Left hindlimb (tissue), 1 donor: ENCODE measurements at places on chromosomes 6 and 20.

DNA sequence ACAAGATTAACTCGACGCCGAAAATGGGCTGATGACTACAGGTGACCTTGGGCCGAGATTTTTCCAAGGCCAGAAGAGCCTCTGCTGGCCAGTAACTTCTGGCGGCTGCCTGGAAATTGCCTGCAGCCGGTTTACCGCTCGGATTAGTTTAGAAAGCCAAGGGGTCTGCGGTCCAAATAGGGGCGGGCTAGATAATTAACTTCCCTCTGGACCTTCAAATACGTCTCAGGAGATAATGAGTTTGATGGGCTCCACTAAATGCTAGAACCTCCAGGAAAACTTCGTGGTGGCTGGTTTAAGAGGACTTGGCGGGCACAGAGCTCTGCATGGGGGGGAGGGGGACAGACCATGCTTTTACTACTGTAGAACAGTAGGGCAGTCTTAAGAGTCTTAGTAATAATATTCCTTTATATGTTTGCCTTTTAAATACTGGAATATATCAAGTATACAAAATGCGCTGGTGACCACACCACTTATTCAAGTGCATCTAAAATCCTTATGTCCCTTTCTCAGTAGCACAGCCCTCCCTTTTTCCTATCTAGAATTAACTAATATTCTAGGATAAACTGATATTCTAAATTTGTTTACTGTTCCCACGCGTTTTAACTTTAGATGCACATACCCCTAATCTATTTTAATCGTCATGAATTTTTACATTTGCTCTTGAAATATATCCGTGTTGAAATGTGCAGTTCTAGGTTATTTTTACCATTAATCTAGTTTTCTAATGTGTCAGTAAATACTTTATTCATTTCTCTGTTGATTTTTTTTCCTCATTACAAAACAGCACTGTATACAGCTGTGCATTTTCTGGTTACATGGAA lies 107.5 kb upstream of the PRSS16 start:
- peak; percentile 59 for DNase-seq

- no peak for DNase-seq
Observed at GRCh38 chr6:63492476-63492875, 79.8 kb upstream of the LOC128125822 start.

- DNase-seq: no peak
Observed at GRCh38 chr6:146434732-146435390, 108.8 kb upstream of the RAB32 start.

DNA sequence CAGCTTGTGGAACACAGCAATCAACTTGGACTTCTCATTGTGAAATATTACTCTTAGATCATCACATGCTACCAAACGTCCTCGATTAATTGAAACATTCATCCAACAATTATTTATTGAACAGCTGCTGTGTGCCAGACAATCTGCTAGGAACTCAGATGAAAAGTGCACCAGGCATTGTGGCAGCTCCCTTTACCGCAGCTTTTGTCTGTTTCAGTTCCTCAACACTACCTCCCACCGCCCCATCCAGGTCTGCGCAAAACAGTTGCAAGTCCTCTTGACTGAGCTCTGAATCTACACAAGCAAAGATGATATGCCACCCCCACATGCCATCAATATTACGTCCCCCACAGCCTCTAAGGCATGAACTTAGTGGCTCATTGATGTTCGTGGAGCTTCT lies 1094.4 kb upstream of the MAP3K7 start:
- DNase-seq: no peak

DNA sequence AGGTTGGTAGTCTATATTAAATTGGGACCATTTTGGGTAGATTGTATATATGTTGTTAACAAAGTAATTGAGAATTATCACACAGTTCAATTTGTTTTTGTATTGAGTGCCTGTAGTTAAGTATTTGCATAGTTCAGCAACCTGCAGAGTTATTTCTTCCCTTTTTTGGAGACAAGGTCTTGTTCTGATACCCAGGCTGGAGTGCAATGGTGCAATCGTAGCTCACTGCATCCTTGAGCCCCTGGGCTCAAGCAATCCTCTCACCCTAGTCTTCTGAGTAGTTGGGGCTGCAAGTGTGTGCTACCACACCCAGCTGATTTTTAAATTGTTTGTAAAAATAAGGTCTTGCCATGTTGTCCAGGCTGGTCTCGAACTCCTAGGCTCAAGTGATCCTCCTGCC lies 250.5 kb downstream of the UTRN start:
- DNase-seq: no peak

DNA sequence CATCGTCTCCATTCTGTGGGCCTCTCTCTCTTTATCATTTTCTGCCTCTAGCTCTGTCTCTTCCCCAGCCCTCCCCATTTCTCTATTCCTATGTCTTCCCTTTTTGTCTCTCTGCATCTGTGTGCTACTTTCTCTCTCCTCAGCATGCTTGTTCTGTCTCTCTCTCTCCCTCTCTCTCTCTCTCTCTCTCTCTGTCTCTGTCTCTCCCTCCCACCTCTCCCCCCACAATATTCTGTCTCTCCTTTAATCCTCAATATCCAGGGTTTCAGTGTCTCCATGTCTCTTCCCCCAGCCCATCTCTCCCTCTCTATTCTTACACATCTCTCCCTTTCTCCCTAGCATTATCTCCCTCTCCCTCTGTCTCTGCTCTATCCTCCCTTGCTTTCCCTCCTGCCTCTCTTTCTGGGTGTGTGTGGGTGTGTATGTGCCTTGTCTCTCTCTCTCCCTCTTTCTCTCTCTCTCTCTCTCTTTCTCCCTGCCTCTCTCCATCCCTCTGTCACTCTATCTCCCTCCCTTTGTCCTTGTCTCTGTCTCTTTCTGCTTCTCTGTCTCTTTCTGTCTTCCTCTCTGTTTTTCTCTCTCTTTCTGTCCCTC lies 76.9 kb upstream of the SIRPA start:
- DNase-seq: no peak

- peak; percentile 34 for DNase-seq
Observed at GRCh38 chr20:57657535-57658446, 37.6 kb upstream of the ZBP1 start.

DNA sequence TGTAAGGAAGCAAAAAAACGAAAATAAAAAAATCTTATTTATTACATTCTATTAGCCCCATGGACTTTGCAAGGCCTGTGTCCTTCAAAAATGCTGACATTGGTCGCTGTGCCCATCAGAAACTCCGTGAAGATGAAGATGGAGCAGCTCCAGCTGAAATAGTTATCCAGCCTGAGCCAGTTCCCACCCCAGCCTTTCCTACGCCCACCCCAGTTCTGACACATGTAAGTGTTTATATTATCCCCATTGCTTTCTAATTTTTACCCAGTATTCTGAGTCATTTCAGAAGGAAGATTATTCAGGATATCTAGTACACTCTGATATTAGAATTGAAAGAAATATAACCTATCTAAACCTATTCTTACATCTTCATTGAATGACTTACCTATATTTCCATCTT lies 217.7 kb downstream of the ARHGAP18 start:
- no peak for DNase-seq

DNA sequence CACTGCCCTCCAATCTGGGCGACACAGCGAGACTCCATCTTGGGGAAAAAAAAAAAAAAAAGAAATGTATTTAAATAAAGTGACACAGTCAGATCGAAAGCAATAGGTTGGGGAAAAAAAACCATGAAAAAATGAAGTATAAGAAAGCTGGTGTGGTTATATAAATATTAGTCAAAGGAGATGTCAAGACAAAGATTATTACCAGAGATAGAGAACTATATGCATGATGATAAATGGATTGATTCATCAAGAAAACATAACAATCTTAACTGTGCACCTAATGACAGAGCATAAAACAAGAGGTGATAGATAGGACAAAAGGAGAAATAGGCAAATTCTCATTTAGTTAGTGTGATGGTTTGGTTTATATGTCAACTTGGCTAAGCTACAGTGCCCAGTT lies 146.9 kb upstream of the AHI1 start:
- no peak for DNase-seq

GRCh38 chr6:144931172-144932035 lies 646.3 kb downstream of the UTRN start:
- DNase-seq: no peak

GRCh38 chr6:145538989-145539388 lies 196.3 kb downstream of the EPM2A start:
- DNase-seq: no peak

GRCh38 chr6:130161683-130162404 lies 60.9 kb downstream of the SAMD3 start:
- DNase-seq: no peak

DNA sequence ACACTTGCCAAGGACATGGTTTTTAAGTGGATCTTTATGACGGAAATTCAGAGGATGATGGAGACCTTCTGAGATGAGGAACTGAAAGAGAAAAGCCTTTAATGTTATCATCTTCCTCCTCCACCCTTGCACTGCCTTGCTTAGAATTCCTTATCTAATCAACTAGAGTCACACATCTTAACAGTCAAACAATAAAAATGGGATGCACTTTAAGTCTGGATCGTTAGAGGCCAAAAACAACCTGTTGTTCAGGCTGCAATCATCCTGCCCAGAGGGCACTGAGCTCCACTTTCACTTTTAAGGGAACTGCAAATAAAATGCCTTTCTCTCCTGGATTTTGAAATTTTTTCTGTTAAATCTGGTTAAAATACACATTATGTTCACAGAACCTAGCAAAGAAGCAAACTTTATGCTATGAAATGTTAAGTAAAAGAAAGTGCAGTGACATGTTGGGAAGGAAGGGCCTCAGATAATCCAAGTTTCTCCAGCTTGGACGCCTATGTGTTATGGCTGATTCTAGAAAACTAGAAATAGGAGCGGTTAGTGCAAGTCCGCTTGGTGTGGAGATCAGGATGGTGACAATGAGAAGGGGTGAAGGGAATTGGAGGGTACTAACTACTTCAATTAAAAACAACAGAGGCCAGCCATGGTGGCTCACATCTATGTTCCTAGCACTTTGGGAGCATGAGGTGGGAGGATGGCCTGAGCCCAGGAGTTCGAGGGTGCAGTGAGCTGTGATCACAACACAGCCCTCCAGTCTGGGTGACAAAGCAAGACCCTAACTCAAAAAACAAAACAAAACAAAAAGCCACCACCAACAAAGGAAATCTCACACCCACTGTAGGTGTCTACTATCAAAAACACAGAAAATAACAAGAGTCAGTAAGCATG lies 66.4 kb upstream of the KIF13A start:
- DNase-seq: no peak

GRCh38 chr6:87139236-87139635 lies 16.1 kb upstream of the ZNF292 start:
- no peak for DNase-seq

DNA sequence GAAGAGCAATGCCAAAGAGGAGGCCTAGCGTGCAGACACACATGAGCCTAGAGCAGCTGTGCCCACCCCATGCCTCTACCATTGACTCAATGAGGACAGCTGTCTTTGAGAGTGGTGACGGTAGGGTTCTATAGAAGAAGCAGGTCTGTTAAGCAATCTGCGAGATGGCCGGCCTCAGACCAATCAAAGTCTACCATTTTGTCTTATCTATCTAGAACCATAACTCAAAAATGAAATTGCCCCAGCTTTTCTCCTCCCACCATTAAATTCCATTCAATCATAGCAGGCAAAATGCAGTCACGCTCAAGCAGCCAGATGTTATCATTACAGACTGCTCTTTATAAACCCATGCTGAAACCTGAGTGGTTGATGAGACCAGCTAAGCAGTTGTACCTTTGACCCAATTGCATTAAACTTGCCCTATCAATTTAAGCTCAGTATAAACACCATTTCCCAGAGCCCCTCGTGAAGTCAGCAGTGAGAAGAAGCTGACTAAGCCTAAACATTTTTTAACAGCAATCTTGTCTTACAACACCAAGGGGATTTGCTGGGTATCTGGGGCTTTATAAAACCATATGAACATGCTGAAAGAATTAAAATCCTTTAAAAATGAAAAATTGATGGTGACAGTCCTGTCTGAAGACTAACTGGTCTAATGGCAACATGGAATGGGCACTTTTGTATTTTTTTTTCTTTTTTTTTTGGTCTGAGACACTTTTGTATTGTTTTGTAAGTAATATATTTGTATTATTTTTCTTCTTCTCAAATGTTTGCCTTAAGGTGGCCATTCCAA lies 57.5 kb downstream of the FOXC1 start:
- DNase-seq: no peak

- no peak for DNase-seq
Observed at GRCh38 chr6:83199863-83200225, 6.7 kb downstream of the RWDD2A start.

DNA sequence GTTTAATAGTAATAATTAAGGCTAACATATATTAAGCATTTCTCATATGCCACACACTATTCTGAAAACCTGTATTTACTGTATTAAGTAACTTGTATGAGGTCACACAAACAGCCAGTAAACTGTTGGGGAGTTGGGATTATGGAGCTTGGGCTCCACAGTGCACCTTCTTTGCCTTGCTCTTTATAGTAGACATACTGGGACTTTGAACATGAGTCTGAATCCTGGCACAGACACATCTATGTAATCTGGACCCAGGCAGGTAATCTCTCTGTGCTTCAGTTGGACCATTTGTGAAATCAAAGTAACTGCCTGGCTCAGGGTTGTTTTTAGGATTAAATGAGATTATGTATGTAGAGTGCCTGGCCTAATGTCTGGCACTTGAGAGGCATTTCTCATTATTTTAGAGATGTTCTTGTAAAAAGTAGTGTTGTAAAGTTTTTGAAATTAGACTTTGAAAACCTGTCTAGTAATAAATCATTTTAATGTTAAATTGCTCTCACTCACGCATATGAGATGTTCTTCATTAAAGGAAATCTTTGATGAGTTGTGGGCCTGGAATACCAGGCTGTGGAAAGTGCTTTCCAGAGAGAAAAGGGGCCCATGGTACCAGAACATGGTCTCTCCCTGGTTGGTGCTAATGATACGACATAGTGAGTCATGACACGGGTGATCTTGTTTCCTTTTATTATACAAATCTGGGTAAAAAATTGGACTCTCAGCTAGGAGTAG lies 34.3 kb downstream of the LRRC1 start:
- DNase-seq: no peak

GRCh38 chr6:109782491-109782999 lies 91.4 kb downstream of the FIG4 start:
- no peak for DNase-seq

DNA sequence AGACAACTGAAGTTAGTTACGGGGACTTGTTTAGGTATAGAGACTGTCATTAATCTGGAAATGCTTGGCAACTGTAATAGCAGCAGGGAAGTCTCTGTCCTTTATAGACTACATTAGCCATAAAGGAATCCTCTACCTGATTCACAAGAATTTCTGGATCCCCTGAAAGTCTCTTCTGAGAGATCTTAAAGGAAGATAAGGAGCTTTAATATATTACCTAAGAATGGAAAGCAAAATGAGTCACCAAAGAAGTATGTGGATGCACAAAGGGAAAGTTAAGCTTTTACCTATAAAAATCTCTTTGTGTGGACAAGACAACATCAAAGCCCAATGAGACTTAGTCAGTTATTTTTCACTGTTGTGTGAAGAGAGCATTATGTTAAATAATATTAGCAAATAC lies 92.2 kb upstream of the RSPO3 start:
- DNase-seq: no peak

DNA sequence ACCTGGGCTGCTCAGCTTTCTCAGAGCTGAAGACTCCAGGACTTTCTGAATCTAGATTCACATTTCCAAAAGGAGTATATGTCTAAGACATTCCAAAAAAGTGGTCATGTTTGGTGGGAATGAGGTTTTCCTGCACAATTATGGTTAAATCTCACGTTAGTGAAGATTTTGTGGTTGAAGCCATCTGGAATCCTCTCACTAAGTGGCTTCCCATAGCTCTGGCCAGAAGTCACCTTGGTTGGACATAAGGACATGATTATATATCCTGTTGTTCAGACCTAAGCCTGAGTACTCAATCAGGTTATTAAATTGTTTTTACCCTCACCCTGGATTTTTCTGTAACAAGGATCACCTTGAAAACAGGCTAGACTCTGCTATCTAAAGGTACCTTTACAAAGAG lies 176.1 kb upstream of the PLN start:
- no peak for DNase-seq

- DNase-seq: no peak
Observed at GRCh38 chr6:149935668-149936067, 6.1 kb upstream of the ULBP2 start.
